ENCODE measurements at places on chromosomes 5 and 9.

- peak; percentile 13 for DNase-seq
Observed at GRCh38 chr5:88883059-88883835, at the start of gene MEF2C. MEF2C (minus strand) TSS chr5:88883184; CDS start chr5:88823788, 59,396 bp downstream.

DNA sequence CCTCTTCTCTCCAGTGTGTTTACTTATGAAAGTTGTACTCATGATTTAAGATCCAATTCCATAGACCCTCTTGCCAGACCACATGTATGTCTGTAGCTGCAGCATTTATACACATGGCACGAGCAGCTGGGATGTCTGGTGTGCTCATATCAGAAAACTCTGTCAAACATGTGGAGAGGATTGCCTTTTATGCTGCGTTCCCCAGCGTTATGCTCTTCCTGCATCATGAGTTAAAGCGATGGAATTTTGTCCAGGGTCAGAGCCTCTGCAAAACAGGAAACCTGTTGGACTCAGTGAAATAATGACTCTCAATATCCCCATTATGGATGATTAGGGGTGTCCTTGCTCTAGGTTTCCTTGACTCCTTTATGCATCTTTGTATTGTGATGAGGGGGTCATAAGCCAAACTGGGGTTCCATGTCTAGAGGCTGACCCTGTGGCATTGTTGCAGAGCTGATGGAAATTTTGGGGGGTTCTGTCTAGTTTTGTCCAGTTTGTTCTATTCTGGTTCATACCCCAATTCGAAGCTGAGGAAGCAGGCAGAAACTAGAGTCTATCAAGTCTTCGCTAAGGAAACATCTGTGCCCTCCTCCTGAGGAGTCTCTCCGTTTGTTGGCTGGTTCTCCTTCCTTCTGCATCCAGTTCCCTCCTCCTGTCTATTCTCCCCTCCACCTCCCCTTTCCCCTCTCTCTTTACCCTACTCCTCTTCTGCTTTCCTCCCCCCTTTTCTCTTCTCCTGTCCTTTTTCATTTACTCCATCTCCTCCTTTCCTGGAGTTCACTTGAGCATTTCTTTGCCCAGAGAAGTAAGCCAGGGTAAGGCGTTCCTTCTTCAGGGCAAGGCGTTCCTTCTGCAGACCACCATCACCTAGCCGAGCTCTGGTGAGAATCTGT lies 252.8 kb downstream of the MAST4 start:
- DNase-seq, result no peak

DNA sequence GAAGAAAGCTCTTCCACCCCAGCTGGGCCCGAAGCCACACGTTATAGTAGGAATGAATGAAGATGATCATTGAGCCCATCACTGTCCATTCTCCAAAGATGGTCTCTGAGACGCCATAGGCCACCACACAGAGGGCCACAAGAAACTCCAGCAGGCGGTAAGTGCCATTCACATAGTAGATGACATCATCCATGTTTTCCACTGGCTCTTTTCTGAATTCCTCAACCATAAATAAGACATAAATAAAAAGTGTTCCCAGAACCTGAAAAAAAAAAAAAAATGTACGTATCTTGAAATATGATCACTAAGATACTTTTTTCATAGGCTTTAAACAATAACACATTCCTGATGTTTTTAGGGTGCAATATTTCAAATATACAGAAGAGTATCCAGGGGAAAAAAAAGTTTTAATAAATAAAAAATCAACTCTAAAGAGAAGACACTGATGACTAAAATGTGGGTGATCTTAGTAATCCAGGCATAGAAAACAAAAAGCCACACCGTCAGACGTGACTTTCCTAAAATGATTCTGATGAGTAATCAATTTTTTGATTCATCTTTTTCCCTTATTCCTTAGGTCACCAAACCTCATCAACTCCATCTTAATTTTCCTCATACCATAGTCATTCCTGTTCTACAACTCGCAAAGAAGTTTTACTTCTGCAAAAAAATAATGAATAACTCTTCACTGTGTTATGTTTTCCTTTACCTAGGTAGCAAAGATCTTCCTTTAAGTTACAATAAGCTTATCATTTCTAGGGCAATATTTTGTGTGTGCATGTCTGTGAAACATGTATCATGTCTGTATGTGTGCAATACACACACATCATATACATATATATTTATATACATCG lies 47.8 kb downstream of the RNF145 start:
- no peak for DNase-seq

- no peak for DNase-seq
Observed at GRCh38 chr5:142600092-142600491, 85.8 kb downstream of the FGF1 start.

- DNase-seq, result no peak
Observed at GRCh38 chr5:151670953-151671636, 15.6 kb downstream of the SPARC start.

DNA sequence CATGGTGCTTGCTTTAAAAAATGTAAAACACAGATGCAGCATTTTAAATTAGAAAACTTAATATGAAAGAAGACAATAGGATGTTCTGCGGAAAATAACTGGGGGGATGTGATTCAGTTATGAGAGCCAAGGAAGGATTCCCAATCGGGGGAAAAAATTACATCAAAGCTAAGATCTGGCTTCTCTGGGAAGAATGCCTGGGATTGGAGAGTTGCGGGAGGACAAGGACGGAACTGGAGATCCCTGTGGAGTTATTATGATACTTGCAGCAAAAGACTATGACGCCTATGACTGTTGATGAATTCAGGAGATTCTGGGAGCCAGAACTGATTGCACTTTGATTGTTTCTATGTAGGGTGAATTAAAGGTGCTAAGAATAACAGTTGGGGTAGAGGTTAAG lies 24.6 kb downstream of the MTX3 start:
- no peak for DNase-seq

- no peak for DNase-seq
Observed at GRCh38 chr5:79588696-79589095, 23.5 kb upstream of the TENT2 start.

GRCh38 chr9:3682186-3682585 lies 156.4 kb upstream of the RFX3 start:
- no peak for DNase-seq

- DNase-seq, result no peak
Observed at GRCh38 chr9:396396-396795, 181.7 kb downstream of the DOCK8 start.

DNA sequence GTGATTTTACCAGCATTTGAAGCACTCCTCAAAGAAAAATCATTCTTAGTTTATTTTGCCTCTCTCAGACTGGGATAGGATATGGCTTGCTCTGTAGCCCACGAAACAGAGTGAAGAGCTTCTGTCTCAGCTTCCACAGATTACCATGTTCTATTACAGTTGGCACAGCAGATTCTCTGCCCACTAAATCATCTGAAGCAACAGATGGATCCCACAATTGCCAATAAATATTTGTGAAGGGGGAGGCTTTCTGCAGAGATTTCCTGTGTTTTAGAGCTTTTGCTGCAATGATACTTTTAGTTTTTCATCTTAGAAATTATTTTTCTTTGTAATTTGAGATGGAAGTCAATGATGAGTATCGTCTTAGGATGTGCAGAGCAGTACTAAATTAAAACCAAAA lies 12.3 kb upstream of the MAP3K1 start:
- DNase-seq, result no peak

- DNase-seq, result no peak
Observed at GRCh38 chr9:32580631-32581300, 7.8 kb upstream of the NDUFB6 start.

- peak; percentile 64 for DNase-seq
Observed at GRCh38 chr5:78979909-78980308, 5.2 kb downstream of the ARSB start.

- peak; percentile 81 for DNase-seq
Observed at GRCh38 chr9:107465467-107466451, 23.8 kb downstream of the KLF4 start.

GRCh38 chr5:136109453-136110135 lies 23.1 kb upstream of the SMAD5 start:
- DNase-seq, result no peak

DNA sequence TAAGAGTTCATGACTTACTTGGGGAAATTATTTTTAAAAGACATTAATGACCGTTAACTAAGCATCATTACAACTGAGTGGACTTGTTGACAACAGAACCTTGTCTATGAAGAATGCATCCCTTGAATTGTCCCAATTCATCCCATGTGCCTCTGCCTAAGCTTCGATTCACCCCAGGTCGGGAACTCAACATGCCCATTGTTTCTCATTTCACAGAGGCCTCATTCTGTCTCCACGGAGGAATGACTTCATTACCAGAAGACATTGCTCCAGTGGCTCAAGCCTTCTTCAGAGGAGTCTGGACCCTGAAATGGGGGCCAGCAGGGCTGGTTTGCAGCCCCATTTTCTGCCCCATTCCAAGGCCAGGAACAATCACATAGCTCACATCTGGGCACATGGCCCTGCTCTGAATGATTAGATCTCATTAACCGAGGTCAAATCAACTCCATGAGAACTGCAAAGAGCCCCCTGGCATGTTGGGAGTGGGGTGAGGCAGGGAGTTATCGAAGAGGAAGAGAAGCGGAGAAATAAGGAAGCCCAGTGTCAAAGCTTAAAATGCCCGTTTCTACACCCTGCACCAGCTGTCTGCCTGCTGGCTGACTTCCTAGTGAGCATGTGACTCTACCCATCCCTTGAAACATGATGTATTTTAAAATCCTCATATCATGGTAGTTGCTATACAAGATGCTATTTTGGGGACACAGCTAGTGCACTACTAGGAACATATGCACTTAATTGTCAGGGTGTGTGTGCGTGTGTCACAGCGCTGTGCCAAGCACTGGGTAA lies 137.3 kb downstream of the LHFPL2 start:
- DNase-seq, result no peak

- no peak for DNase-seq
Observed at GRCh38 chr5:157331807-157332206, 65.9 kb downstream of the CYFIP2 start.

DNA sequence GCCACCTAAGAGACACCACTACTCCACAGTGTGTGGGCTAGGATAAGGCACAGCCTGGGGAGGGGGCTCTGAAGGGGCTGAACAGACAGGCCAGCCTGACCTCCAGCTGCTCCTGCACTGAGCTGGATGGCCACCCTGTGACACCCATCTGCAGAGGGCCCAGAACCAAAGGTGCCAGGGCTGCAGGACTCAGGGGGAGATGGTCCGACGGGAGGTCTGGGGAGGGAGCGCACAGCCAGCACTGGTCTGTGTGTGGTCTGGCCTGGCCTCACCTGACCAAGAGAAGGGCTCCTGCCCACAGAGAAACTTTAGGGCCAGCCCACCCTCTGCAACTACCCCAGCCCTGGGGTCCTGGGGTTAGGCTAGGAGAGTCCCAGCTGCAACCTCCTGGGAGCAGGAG lies 789 bp downstream of the LTC4S start:
- no peak for DNase-seq

DNA sequence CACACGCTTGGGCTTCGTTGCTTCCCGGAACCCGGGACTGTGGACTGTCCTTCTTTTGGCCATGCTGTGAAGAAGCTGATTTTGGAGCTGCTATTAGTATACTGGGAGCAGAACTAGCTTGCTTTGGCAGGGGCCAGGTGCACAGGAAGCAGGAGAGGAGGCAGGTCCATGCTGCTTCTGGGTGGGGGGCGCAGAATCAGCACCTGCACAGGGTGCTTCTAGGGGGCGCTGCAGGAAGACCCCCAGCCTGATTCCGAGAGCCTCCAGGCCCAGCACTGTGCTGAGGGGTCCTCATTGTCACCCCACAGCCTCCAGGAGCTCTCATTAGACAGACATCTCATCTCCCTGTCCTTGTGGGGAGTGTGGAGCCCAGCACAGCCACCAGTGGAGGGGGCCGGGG lies 252.6 kb upstream of the IRX4 start:
- DNase-seq, result no peak

DNA sequence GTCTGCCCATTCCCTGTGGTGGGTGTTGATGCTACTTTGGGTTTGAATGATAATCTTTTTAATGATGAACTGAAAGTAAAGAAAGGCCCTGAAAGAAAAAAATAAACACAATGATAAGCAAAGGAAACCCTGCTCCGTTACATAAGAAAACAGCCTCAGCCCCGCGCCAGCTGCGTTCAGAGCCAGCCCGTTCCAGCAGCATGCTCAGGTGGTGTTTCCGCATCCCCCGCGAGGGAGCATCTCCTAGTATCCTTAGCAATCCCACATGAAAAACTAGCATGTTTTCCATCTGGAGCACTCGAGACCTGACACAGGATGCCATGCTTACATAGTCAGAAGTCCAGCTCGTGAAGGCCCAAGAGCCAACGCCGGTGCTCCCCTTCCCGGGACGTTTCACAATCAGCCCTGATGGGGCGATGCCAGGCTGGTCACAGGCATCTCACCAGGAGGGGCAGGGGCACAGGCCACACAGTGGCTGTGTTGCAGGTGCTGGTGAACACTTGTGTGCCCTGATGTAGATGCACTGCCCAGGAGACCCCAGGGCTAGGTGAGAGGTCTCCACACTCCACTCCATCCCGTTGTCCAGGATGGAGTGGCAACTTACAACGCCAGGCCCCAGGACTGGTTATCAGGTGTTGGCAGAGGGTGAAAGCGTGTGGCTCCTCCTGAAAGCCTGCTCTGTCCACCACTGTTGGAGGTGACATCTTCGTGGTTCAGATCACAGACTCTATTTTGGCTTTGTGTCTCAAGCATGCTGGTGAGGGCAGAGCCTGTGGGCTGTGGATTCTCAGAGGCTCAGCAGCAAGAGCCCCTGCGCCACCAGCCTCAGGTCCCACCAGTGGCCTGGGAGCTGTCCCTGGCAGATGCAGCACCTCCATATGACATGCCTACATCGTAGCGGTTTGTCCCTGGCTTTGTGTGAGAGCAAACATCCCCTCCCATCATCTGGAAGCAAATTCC lies 246.8 kb upstream of the IRX1 start:
- no peak for DNase-seq

GRCh38 chr5:32312197-32312594 lies 543 bp downstream of the MTMR12 start:
- peak; percentile 78 for DNase-seq

Measured in NB4 (cell line).